ENCODE measurements at places on chromosomes 2 and 18.

GRCh38 chr2:71611781-71612527, 158.6 kb downstream of the DYSF start:
- DNase-seq: no peak

DNA sequence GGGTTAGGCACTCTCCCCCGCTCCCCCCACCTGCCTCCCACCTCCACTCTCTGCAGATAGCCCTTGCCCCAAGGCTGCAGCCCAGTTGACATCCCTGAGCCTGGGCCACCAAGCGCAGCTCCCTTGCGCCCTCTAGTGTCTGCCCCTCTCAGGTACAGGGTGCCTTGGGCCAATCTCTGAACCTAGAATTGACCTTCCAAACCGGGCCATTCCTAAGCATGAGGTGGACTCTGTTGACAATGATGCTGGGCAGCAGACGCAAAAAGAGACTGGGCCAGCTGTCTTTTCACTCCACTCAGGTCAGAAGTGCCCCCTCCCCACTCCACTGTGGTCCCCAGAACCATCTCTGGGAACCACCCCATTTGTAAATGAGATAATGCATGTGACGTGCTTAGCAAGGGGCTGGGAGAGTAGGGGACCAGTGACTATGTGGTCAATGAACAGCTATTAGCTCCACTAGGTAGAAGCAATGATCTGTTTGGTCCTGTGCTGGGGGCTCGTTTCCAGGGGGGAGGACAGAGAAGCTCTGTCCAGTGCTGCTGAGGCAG, 43.3 kb upstream of the PLB1 start:
- peak; percentile 54 for DNase-seq

- no peak for DNase-seq
Observed at GRCh38 chr2:233814056-233814835, 36.1 kb downstream of the MROH2A start.

GRCh38 chr2:207810200-207810788, 40.6 kb upstream of the FZD5 start:
- DNase-seq: no peak

GRCh38 chr2:40268566-40268965, 183.3 kb downstream of the SLC8A1 start:
- DNase-seq: no peak
